ENCODE measurements at places on chromosomes 1 and 21. TPM values are rescaled to one million over a fixed set of nuclear protein-coding genes. Genes with fewer than 3 reads are reported as not detected.

Gene LCE2C
- total RNA-seq: not detected

Gene GPR3
- 2.0 TPM for total RNA-seq

Gene GJA4
- not detected for total RNA-seq

Gene WDR77
- total RNA-seq: 145 TPM

Gene PINK1
- total RNA-seq: 78.5 TPM

Gene AKIRIN1
- total RNA-seq: 75.8 TPM

Gene DLGAP3
- 0.34 TPM for total RNA-seq

Gene CCSAP
- total RNA-seq: 11.5 TPM

Gene YY1AP1
- 23.9 TPM for total RNA-seq

Gene NEGR1
- 16.3 TPM for total RNA-seq

Gene NFIA
- 5.0 TPM for total RNA-seq

Gene HLX
- total RNA-seq: 2.8 TPM

Gene FALEC
- not detected for total RNA-seq

Gene EDARADD
- total RNA-seq: 6.0 TPM

Gene KRTAP13-2
- total RNA-seq: not detected

Gene CD5L
- not detected for total RNA-seq

Gene FNDC5
- total RNA-seq: 2.7 TPM

Gene HS2ST1
- 17.8 TPM for total RNA-seq

Gene OR2T2
- not detected for total RNA-seq

Gene TMPRSS15
- 0.03 TPM for total RNA-seq

Gene NEXN
- 11.6 TPM for total RNA-seq

Gene CD52
- not detected for total RNA-seq

Gene KRTAP11-1
- total RNA-seq: not detected

Gene TAS1R1
- not detected for total RNA-seq

Gene WNT9A
- total RNA-seq: 1.8 TPM

Gene FCRL1
- not detected for total RNA-seq

Gene RHBDL2
- 1.4 TPM for total RNA-seq

Gene ACADM
- 117 TPM for total RNA-seq
